ENCODE measurements at places on chromosomes 3 and 15.

- DNase-seq = no peak
These were observed 58.5 kb downstream of the GPR160 start for GRCh38 chr3:170096342-170096741.

GRCh38 chr15:75650908-75651809 lies 3.4 kb downstream of the SNX33 start:
- DNase-seq = no peak

GRCh38 chr3:43879166-43879565 lies 188.4 kb downstream of the ABHD5 start:
- no peak for DNase-seq

GRCh38 chr3:102339671-102340070 lies 95.1 kb upstream of the ZPLD1 start:
- no peak for DNase-seq

GRCh38 chr3:45774581-45775521 lies 21.5 kb downstream of the SLC6A20 start:
- DNase-seq = no peak

GRCh38 chr3:126353694-126354321 lies 3.4 kb downstream of the KLF15 start:
- DNase-seq = no peak

DNA sequence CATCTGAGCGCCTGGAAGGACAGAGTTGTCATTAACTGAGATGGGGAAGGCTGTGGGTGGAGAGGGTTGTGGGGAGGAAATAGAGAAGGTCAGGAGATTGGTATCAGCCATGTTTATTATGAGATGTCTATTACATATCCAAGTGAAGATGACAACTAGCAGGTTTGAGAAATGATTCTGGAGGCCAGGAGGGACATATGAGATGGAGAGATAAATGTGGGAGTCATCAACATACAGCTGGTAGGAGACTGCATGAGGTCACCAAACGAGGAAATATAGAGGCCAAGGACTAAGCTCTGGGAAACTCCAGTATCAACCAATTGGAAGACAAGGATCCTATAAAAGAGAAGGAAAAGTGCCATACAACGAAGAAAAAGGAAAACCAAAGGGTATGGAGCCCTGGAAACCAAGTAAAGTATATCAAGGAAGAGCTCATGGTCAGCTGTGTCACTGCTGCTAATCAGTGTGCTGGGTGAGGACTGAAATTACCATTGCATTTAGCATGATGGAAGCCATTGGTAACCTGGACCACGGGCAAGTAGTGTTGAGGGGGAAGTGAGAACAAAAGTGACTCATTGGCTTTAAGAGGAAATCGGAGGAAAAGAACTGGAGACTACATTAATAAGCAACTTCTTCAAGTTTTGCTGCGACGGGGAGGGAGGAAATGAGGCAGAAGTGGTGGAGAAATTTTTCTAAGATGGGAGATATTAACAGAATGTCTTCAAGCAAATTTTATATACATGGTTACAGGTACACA lies 14.0 kb upstream of the UACA start:
- DNase-seq = no peak

DNA sequence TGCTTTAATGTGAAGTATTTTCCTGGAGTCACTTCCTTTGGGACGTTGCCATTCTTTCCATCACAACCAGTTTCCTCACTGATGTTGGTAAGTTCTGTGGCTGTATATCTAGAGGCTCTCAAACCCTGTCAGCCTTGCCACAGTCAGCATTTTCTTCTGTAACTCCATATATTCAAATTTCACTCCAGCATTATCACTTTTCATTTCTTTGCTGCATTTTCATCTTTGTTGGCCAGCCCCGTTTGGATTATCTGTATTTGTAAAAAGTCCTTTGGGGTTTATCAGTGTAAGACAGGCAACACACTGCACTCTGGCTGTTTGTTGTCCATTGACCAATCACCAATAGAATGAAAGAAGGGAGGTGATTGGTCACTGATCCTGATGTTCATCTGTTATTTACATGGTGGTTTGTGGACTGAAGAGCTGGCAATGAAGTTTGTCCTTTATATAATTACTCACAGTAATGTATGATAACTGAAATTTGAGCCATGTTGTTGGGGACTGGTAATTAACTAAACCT lies 20.3 kb downstream of the GMPS start:
- DNase-seq = no peak

GRCh38 chr3:197306374-197307086 lies 8.1 kb upstream of the DLG1 start:
- DNase-seq = no peak

DNA sequence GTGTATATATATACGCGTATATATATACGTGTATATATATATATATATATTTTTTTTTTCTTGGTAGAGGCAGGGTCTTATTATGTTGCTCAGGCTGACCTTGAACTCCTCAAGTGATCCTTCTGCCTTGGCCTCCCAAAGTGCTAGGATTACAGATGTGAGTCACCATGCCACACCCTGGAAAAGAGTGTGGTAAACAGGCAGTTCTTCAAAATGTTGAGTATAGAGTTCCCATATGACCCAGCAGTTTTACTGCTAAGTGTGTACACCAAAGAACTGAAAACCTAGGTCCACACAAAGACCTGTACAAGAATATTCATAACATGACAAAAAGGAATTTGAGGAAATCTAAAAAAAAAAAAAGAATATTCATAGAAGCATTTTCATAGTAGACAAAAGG lies 71.8 kb upstream of the GCNT3 start:
- no peak for DNase-seq
